Activated CD8-positive, alpha-beta T cell treated with anti-CD3 and anti-CD28 coated beads for 36 hours (primary cell): ENCODE measurements at places on chromosomes 2 and 18. TPM values are rescaled to one million over a fixed set of nuclear protein-coding genes. Genes with fewer than 3 reads are reported as not detected.

The ARHGEF33 gene
- not detected for total RNA-seq

GRCh38 chr2:174586418-174587295 is 10.9 kb downstream of the WIPF1 start:
- DNase-seq: no peak

DNA sequence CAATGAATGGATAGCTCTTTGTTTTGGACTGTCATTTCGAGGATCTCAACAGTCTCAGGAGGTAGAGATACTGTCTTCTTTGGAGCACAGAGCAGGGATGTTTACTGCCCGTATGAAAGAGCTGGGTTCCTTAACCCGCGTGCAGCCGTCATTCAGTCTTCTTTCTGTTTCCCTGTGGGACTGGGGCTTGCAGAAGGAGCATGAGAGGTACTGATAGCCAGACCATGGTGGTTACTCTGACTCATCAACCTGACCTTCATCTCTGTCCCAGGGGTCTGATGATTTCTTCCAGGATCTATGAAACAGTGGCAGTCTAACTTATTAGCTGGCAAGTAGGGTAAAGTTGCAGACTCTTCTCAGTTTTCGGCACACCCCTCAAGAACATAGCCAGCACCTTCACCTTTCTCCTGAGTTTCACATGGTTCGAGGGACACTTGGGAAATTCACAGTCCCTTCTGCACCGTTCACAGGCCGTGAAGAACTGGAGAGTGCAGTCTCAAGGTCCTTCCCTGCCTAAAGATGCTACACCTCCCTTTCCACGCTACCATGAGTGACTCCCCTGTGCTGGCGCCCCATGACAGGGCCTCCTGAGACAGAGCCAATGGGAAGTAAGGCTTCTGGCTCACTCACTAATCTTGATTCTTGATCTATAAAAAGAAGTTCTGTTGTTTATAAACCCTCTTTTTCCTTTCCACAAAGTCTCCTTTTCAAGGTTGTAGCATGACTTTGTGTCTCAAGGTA is 226.2 kb downstream of the MC4R start:
- no peak for DNase-seq

The FEV gene
- not detected for total RNA-seq

- no peak for DNase-seq
These were observed 74.0 kb upstream of the SESTD1 start for GRCh38 chr2:179338681-179339080.

GRCh38 chr18:47288741-47289140 is 37.3 kb upstream of the SKOR2 start:
- DNase-seq: no peak

The DSG3 gene
- total RNA-seq: not detected

The C2orf68 gene
- total RNA-seq: 25.4 TPM

GRCh38 chr2:12120281-12121150 is 374.1 kb downstream of the LPIN1 start:
- no peak for DNase-seq

The KCNE4 gene
- total RNA-seq: not detected

- no peak for DNase-seq
These were observed 822.8 kb upstream of the CDH2 start for GRCh38 chr18:28999726-29000125.

DNA sequence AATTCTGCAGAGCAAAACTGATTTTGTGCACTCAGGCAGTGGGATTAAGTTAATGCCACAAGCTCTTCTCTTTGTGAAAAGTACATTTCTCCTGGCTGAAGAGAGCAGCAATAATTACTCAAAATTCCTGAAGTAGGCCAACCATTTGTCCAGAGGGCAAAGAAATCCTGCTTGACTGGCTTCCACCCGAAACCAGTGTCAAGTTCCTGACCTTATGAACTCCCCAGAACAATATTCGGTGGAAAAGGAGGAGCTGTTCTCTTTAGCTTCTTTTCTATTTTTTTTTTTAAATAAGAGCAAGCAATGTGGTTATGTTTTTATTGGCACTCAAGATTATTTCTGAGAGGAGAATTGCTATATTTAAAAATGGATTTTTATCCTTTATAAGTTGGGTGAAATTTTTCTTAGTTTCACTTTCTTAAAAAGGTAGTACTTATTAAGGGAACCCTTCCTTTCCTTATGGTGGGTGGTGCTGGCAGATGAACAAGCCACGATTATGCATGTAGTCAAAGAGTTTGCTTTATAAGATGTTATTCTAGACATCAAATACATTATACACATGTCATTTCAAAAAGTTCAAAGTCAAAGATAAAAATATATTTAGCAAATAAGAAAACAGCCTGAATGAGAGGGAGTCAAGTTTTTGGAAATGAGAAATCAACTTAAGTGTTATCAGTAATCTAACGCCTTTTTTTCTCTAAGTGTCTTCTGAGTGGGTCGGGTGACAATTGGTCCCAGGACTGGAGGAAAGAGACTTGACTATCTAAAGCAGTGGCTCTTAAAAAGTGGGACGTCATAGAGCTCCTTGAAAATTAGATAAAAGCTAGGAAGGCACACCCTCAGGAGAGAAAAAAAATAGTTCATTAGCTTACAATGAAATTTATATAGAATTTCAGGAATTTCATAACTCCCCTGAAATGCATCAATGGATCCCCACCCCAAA is 194.5 kb downstream of the IKZF2 start:
- no peak for DNase-seq

GRCh38 chr2:16005816-16006536 is 65.6 kb downstream of the MYCN start:
- DNase-seq: no peak

The CNDP1 gene
- not detected for total RNA-seq

- no peak for DNase-seq
These were observed 414.7 kb downstream of the LPIN1 start for GRCh38 chr2:12161085-12161484.

The SPP2 gene
- total RNA-seq: not detected

DNA sequence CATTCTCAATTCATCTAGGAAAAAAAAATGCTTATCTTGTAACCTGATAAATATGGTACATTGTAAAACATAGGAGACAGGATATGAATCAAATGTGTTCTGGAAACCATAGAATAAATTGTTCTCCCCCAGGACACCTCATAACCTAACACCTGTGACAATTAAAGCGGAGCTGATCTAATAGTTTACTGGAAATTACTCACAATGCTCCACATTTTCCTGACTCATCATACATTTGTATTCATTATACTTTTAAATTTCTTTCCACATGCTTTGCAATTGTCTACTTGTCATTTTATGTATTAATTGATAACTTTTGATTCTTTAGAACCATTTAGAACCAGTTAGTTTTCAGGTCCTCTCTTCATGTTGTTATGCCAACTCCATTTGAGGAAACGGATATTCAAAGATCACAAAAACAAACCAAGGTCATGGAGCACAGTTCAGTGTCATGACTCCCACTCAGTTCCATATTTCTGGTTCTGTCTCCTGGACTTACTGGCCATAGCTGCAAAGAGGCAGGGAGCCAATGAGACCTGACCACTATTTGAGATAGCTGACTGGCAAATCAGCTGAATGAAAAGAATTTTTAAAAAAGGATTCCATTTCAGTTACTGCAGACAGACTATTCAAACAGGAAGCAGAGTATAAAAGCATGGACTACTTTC is 128.5 kb downstream of the CALCRL start:
- no peak for DNase-seq

The ATP8B1 gene
- total RNA-seq: 0.18 TPM

DNA sequence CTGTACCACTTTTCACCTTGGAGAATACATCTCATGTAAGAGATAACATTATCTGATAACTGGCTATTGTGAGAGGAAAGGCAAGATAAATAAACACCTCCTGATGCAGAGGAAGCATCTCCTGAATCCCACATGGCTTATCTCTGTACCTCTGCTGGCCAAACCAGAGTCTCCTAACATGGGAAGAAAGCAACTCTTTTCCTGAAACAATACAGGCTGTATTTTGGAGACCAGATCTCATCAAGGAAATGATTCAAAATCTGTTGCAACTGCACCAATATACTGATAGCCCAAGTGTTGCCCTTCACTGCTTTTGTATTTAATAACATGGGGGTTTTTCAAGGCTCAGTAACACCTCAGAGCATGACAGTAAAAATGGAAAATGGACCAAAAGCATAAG is 106.9 kb downstream of the MREG start:
- no peak for DNase-seq

The IL36A gene
- total RNA-seq: not detected

The FLACC1 gene
- 0.76 TPM for total RNA-seq

GRCh38 chr2:136049011-136049742 is 63.8 kb upstream of the DARS1 start:
- DNase-seq: peak; percentile 43

The MTCL1 gene
- 0.25 TPM for total RNA-seq

The CCDC141 gene
- 7.8 TPM for total RNA-seq

DNA sequence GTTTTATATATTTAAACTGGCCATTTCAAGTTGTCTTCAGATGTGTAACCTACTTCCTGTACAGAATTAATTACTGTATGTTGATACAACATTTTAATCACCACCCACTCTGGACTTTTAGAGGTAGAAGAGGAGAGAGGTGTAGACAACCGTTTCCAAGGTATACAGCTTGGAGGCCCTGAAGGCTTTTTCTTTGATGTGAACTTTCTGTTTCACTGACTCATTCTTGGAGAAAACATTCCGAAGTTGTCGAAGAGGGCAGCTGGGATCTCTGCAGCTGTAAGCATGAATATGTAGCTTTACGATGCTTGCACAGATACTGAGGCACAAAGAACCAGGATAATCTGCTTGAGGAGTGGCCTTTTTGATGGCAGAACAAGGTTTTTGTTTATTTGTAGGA is 137.0 kb downstream of the NCKAP5 start:
- DNase-seq: no peak

- DNase-seq: no peak
These were observed 8.0 kb downstream of the XPO1 start for GRCh38 chr2:61529944-61530735.

DNA sequence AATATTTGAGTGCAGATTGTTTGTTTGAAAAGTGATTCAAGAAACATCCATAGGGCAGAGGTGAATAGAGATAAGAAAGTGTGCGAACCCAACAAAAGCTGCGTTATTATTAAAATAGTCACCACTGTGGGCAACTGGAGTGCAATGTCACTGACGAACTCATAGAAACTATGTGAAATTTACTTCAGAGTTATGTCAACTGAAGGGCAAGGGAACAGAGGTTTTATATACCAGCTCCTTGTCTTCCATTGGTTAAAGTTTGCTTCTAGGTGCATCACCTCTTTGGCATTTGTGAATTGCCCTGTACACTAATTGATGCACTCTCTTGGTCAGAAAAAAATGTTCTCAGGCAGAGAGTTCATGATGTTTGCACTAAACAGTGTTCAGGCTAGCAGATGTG is 110.5 kb upstream of the NYAP2 start:
- no peak for DNase-seq

DNA sequence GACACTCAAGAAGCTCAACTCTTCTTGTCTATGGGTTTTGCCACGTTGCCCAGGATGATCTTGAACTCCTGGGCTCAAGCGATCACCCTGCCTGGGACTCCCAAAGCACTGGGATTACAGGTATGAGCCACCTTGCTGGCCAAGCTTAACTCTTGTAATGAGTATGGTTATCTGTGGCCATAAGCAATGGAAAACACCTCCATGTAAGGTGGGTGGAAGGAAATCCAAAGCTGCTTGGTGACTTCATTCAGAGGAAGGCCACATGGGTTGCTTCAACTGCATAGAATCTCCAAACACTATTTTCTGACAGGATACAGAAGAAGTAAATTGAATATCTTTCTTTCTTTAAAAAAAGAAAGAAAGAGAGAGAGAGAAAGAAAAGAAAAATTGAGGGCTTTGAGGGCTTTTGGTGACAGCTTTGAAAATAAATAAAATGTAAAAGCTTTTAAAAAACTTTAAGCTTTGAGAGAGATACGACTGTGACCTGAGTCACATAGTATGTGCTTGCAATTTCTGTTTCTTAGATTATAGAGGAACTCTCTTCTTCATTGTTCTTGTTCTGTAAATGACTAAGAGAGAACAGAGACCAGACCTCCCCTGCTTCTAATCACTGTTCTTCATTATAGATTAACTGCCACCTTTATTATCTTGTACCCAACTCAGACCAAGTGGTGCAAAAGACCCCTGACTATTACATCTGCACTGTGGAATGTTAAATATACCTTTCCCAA is 123.1 kb upstream of the NDUFV2 start:
- no peak for DNase-seq

- peak; percentile 88 for DNase-seq
These were observed 144.2 kb downstream of the SUCLG1 start for GRCh38 chr2:84314901-84315330.

DNA sequence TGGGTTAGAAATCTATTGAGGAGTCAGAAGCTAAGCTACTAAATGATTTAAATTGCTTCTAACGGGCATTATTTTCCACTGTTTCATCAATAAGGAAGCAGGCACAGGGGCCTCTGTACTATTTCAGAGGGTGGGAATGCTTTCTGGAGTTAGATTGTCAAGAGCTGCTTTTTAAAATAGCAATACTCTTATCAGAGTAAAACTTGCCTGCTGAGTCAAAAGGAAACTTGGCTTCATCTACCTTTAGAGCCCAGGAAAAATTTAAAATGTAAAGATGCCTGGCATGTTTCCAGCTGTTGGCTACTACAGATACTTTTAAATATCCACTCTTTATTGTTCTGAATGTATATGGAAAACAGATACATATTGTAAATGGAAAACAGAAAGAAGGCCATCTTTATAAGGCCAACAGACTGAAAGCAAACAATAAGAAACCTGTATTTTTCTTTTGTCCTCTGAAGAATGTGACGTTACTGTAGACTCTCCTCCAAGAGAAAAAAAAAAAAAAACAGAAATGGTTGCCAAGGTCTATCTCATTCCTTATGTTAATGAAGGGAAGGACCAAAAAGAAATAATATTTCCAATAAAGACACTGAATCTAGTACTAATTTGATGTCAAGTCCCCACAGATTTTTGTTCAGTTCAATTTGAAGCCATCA is 79.1 kb downstream of the FIGN start:
- no peak for DNase-seq

GRCh38 chr18:79486356-79487182 is 90.8 kb downstream of the NFATC1 start:
- DNase-seq: peak; percentile 0

DNA sequence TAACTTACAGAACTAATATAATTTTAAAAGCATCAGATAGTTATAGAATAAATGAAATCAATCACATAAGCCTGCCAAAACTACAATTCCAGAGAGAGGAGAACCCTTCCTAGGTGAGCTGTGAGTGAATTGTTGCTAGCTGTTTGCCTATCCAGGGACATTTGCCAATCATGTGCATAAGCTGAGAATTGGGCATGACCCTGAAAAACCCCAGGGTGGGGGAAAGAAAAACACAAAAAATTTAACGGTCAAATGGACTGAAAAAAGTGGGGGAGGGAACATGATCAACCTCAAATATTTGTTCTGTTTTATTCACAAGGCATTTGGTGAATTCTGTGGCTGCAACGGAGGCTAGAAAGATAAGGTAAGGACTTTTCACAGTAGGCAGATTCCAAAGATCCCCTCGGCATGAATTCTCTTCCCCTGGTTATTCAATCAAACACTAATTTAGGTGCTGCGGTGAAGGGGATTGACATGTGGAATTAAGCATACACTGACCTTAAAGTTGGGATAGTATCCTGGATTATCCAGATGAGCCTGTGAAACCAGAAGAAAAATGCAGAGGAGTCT is 203.9 kb upstream of the RGPD4 start:
- no peak for DNase-seq

The ZSWIM2 gene
- total RNA-seq: not detected
